ENCODE measurements at places on chromosomes 4 and X. TPM values are rescaled to one million over a fixed set of nuclear protein-coding genes. Genes with fewer than 3 reads are reported as not detected.

GRCh38 chr4:6905516-6906445 is 3.8 kb upstream of the TBC1D14 start:
- peak; percentile 25 for DNase-seq
- H3K27ac ChIP-seq: no peak overlapping the region
- no peaks in the 10 kb centered on the region for H3K27me3 ChIP-seq
- no peak overlapping the region for H3K4me3 ChIP-seq
- H3K4me1 ChIP-seq: peaks cover 8% of the 10 kb centered on the region

DNA sequence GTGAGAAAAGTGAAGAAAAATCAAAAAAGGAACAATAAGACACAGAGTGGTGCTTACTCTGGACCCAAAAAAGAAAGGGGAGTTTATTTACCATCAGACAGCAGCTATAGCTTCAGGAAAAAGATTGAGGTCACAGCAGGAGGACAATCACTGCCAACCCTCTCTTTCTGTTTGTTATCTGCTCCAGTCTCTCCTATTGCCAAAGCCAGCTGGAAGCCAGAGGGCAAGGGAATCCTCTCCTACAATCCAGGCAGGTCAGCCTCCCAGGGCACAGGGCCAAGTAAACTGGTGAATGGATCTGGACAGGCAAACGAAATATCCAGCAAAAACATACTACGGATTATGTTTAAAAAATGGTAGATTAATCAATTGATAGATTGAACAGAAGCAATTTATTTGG is 306.9 kb upstream of the SLIT2 start:
- H3K36me3 ChIP-seq: no peaks in the 10 kb centered on the region
- H3K27ac ChIP-seq: no peak overlapping the region
- no peaks in the 10 kb centered on the region for H3K27me3 ChIP-seq

The WDR45 gene
- total RNA-seq: 77.7 TPM

The SEC24D gene
- total RNA-seq: 50.4 TPM

Data from ovary (tissue), 10 donors.